AG04450 (cell line): ENCODE measurements at places on chromosomes 16 and 17. TPM values are rescaled to one million over a fixed set of nuclear protein-coding genes. Genes with fewer than 3 reads are reported as not detected.

The LGALS9 gene
- 3.0 and 3.5 TPM in 2 replicates for polyA plus RNA-seq

The ATMIN gene
- 38.1 and 48.1 TPM in 2 replicates for polyA plus RNA-seq

DNA sequence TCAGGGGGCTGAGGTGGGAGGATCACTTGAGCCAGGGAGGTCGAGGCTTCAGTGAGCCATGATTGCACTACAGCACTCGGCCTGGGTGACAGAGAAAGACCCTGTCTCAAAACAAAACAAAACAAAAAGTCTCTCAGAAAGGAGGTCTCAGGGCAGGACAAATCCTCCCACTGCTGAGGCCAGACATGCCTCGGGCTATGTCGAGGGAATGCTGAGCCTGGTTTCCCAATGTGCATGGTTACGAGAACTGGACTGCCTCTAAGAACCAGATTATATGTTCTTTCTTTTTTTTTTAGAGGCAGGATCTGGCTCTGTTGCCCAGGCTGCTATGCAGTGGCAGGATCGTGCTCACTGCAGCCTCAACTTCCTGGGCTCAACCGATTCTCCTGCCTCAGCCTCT lies 27.6 kb downstream of the TRAP1 start:
- no peak for DNase-seq

GRCh38 chr17:2053380-2054261 lies 1.3 kb upstream of the HIC1 start:
- no peak for DNase-seq

The MLYCD gene
- 2.0 and 2.5 TPM in 2 replicates for polyA plus RNA-seq

DNA sequence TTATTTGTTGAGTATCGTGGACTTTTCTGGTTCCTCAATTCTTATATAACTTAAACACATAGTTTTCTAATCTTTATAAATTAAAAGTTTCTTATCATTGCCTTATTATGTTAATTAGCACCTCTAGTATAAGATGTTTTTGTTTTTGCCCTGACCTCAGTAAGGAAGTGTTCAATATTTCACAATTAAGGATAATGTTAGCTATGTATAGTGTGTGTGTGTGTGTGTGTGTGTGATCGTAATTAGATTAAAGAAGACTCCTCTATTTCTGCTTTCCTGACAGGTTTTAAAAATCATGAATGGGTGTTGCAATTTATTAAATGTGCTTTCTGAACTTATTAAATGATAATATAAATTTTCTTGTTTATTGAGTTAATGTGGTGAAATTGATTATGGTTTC lies 12.0 kb downstream of the IL21R start:
- no peak for DNase-seq

The TBC1D3C gene
- not detected in 2 replicates for polyA plus RNA-seq

The EPX gene
- not detected in 2 replicates for polyA plus RNA-seq

DNA sequence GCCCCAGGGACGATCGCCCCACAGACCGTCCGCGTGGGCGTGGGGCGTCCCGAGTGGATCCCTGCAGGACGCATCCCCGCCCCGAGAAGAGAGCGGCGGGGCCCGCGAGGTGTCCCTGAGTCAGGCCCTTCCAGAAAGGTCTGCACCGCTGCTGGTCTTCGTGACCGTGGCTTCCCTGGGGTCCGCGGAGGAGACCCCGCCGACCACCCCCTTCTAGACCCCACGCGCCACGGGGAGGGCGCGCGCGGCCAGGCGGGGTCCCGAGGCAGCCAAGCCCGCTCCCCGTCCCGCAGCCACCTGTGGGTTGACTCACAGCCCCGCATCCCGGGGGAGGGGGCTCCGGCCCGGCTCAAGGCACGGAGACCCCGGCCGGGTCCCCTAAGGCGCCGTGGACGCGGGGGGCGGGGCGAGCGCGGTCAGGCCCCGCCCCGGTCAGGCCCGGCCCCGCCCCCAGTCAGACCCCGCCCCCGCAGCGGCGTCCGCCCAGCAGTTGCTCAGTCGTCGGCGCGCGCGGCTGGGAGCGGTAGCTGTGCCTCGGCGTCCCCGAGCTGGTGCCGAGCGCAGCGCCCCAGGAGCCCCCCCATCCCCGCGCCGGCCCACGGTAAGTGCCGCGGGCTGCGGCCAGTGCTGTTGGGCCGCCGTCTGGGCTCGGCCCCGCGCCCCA lies at the start of gene BAIAP3:
TSS of gene BAIAP3 (plus strand) at position 497 of the 664 bp plus-strand sequence. CDS start 4,905 bp downstream, outside the sequence.
- no peak for DNase-seq

GRCh38 chr17:4947411-4948165 lies 742 bp downstream of the PFN1 start:
- DNase-seq, result no peak

DNA sequence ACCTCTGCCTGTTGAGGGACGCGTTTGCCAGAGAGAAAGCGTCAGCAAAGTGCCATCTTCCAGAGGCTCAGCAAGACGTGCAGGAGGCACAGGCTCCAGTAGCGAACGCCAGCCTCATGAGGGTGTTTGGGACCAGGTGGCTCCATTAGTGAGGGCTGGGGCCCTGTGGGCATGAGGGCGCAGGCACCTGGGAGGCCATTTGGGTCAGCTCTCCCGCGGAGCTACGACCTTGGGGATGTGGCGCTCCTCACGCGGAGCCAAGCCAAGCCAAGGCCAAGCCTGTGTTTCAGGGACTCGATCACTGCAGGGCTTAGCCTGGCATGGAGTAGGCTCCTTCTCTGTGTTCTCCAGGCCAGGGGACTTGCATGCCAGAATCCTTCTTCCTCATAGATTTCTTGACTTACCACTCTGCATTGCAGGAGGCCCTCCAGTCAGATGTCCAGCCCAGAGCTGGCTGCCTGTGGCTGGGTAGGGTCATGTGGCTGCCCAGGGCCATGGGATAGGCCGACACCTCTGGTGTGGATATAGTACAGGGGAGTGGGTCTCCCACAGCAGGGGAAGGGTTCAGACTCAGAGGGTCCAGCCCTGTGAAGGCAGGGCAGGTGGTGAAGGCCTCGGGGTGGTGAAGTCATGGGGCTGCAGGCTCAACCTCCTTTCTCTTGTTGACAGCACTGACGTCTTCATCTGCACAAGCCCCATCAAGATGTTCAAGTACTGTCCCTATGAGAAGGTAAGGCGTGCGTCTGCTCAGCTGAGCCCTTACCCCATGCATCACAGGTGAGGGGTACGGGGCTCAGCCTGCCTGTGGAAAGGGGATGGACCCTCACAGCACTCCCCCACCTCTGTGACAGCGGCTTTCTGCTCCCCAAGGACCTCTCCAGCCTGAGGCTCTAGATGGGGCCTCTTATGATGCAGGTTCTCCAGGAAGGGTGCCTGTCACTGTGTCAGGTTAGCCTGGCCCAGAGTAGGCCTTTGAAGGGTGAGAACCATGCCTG lies 19.6 kb downstream of the NT5M start:
- no peak for DNase-seq

The ANKFY1 gene
- 38.8 and 42.8 TPM in 2 replicates for polyA plus RNA-seq

The RASD1 gene
- 0.55 and 0.91 TPM in 2 replicates for polyA plus RNA-seq

DNA sequence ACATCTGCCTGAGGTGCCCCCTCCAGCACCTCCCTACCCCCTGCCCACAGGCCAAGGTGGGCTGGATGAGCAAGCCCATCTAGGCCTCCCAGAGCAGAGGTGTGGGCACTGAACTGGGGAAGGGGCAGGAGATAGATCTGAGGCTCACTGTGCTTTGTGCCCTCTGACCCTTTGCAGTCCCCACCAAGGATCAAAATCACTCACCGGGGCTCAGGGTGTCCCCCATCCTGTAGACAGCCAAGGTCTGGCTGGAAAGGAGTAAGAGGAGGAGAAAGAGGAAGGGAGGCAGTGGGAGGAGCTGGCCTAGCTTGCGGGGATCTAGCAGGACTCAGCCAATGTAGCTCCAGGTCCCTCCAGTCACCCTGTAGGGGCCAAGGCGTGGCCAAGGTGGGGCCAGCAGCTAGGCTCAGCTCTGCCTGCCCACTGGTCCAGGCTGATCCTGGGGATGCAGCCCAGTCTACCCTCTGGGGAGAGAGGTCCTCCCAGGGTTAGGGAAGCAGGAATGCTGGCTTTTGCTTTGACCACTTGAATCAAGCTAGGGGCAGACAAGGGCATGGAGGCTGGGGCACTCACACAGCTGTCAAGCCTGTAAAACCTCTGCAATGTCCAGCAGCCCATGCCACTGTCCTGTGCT lies 1.8 kb downstream of the SLC12A4 start:
- DNase-seq, result no peak

GRCh38 chr16:66824006-66824405 lies 6.8 kb downstream of the NAE1 start:
- no peak for DNase-seq

DNA sequence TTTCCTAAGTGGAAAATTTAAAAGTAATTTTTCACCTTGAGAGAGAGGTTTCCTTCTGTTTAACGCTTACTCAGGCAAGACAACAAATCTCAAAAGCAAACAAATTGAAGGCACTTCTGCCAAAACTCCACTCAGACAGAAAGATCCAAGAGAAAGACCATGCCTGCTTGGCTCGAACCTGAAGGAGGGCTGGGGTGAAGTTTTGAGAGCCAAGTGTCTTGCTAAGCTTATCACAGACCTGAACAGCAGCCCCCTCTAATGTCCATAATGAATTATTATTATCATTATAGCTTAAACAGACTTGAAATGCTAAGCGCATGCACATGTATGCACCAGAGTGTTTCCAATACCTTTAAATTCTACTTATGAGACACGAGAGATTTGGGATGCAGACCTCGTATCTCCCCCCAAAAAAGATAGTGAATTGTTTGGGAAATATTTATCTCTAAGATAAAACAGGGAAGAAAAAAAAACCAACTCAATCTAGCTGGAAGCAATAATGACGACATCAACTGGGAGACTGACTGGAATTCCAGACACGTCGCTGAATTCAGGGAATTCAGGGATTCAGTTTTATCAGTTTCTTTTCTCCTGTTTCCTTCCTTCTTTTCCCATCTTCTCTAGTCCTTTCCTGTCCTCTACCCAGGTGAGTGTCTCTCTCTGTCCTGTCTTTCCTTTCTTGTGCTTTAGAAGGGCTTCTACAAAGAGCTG lies 473.2 kb downstream of the RBFOX1 start:
- DNase-seq, result no peak

- DNase-seq, result no peak
Measured at GRCh38 chr17:20184181-20184580, 175.0 kb downstream of the SPECC1 start.

The CLEC18A gene
- 0.12 TPM in 1 of 2 replicates, not detected in the other for polyA plus RNA-seq

The KRT33B gene
- 0.07 TPM in 1 of 2 replicates, not detected in the other for polyA plus RNA-seq

- no peak for DNase-seq
Measured at GRCh38 chr16:21101631-21102420, 48.8 kb downstream of the DNAH3 start.

DNA sequence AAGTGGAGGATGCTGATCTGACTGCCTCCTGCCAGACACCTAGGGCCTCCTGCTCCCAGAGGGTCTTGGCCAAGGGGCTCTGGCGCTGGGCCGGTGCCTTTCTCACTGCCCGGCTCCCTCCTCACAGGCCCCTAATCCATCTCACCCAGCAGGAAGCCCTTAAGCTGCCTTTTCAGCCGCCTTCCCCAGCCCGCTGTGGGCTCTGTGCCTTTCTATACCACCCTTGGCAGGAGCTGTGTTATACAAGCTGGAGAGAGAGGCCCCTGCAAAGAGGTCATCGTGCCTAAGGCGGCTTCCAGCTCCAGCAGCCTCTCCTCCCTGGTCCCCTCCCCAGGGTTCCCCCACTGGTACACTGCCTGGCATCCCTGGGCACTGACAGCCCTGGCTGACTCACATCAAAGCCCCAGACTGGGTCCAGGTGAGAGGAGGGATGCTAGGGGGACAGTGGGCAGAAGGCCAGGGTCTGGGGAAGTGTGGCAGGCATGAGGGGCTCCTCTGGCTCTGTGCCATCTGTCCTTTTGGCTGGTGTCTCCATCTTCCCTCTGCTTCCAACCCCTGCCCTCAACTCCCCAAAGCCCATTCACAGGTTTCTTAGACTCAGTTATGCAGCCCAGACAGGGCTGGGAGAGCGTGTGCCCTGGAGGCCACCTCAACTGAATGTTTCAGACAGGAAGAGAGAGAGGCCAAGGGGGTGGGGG lies 15.3 kb upstream of the FZD2 start:
- DNase-seq, result no peak

The TBX2 gene
- 18.3 and 22.0 TPM in 2 replicates for polyA plus RNA-seq

GRCh38 chr16:77758046-77758445 lies 30.3 kb upstream of the VAT1L start:
- no peak for DNase-seq

DNA sequence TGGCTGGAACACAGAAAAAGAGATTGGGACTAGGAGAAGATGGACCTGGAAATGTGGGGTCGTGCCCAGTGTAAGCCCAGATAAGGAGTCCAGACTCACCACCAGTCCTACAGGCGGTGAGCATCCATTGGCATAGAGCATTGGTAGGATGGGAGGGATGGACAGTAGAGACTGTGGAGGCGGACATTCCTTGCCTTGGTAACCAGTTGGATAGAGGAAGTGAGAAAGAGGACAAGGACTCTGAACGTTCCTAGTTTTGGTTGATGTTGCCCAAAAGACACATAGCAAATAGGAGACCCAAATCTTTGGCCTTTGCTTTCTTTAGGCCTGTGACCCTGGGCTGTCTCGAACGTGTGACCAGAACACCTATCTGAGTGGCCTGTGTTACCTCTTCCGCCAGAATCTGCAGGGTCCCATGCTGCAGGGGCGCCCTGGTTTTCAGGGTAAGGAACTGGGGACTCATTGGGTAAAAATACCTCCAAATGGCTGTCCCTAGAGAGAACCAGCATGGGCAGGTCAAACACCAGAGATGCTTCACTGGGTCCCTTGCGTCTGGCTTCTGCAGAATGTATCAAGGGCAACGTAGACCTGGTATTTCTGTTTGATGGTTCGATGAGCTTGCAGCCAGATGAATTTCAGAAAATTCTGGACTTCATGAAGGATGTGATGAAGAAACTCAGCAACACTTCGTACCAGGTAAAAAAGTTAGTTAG lies 6.4 kb downstream of the ITGAL start:
- DNase-seq, result no peak

The ST6GALNAC2 gene
- 0.17 and 0.36 TPM in 2 replicates for polyA plus RNA-seq

The ECI1 gene
- 24.9 and 32.4 TPM in 2 replicates for polyA plus RNA-seq

The TP53TG3C gene
- not detected in 2 replicates for polyA plus RNA-seq

DNA sequence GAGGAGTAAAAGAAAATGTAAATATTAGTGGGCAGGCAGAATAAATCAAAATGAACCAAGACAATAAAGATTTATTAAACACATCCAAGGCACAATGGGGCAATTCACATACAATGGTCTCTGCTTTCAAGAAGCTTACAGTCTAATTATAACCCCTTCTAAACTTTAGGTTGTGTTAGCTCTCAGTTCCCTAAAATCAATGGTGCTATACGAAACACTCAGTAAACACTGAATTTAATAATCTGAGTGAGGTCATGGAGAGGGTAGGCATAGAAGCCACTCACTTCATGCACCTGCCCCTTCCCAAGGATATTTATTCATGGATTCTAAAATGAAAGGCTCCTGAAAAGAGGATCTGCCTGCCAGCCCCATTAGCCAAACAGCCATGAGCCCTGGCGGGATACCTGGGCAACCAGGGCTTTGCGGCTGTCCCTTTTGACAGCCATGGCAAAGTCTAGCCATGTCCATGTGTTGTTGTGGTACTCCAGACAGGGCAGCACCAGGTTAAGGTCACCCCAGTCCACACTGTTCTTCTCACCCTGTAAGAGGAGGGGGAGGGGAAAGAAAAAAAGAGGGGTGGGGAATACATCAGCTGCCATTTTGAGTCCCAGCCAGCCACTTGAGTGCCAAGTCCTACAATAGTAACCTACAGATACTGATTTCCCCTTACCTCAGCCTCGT lies 1.4 kb upstream of the RSKR start:
- DNase-seq, result no peak

DNA sequence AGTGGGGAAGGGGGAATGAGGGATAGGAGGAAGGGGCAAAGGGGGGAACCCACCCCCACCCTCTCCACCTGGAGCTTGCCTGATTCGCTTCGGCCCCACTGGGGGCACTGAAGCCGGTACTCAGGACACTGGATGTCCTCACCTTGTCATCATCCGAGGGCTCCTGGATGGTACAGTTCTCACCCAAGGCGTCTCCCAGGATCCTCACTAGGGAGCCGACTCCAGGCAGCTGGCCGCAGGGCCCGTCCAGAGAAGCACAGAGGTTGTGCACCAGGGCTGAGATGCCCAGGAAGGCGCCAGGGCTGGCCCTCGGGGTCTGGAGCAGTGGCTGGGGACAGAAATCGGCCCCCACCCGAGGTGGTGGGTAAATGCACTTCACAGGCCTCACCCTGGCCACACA lies 92.3 kb downstream of the LITAF start:
- DNase-seq, result no peak
